ENCODE measurements at places on chromosomes 5 and 9. TPM values are rescaled to one million over a fixed set of nuclear protein-coding genes. Genes with fewer than 3 reads are reported as not detected.

Gene ZNF366
- total RNA-seq = 14.7 TPM

Gene LIFR
- total RNA-seq = 259 TPM

Gene ENTREP1
- total RNA-seq = 114 TPM

Gene SPEF2
- total RNA-seq = 39.5 TPM

Gene OR1L4
- not detected for total RNA-seq

Gene GDNF
- not detected for total RNA-seq
